ENCODE measurements at places on chromosomes 5 and 9. TPM values are rescaled to one million over a fixed set of nuclear protein-coding genes. Genes with fewer than 3 reads are reported as not detected.

The GPR151 gene
- polyA plus RNA-seq: not detected

The SLC36A3 gene
- not detected for polyA plus RNA-seq

The PRDM9 gene
- polyA plus RNA-seq: not detected

The IL3 gene
- polyA plus RNA-seq: not detected

The IFNK gene
- not detected for polyA plus RNA-seq

The CBY3 gene
- polyA plus RNA-seq: not detected

The GPR150 gene
- not detected for polyA plus RNA-seq

The SLC36A2 gene
- not detected for polyA plus RNA-seq

The LCN10 gene
- polyA plus RNA-seq: 2.1 TPM

The ESM1 gene
- polyA plus RNA-seq: 1.9 TPM

The PCDHA1 gene
- not detected for polyA plus RNA-seq

The SPINK6 gene
- polyA plus RNA-seq: not detected

The IFNB1 gene
- not detected for polyA plus RNA-seq

The CCNI2 gene
- polyA plus RNA-seq: not detected

The ARL14EPL gene
- polyA plus RNA-seq: not detected

The BARHL1 gene
- not detected for polyA plus RNA-seq

- no peaks in the 10 kb centered on the region for H3K4me1 ChIP-seq
- H3K36me3 ChIP-seq: no peaks in the 10 kb centered on the region
- no peak overlapping the region for H3K27ac ChIP-seq
- no peaks in the 10 kb centered on the region for H3K27me3 ChIP-seq
- DNase-seq: peak; percentile 78
Measured at GRCh38 chr9:130995086-130996011, 13.6 kb upstream of the LAMC3 start.

DNA sequence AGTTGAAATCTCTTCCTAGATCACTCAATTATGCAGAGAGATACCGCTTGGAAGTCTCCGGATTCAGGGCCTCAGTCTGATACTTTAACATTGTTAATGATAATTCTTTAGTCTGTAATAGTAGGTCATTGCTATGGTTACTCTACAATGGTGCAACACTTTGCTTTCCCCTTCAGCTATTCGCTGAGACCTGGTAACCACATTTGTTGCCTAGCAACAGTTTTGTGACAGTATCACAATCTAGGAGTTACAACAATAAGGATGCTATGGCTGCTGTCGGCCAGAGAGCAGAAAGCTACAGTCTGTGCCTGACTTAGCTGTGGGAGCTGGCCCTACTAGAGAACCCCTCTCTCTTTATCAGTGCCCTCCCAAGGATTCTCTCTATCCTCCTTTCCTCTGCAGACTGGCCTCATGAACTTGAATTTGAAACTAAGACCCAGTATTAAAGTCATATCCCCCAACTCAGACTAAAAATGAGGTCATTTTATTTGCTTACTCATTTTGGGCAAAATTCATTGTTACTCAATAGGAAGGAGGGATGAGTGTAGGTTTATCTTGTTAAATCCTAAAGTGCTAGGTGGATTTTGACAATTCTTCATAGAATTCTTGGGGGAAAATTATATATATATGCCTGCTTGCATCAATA, 39.3 kb downstream of the NR2F1 start:
- no peaks in the 10 kb centered on the region for H3K27me3 ChIP-seq
- H3K4me3 ChIP-seq: no peak overlapping the region
- no peak overlapping the region for H3K27ac ChIP-seq
- no peaks in the 10 kb centered on the region for H3K4me1 ChIP-seq
- H3K36me3 ChIP-seq: no peaks in the 10 kb centered on the region

- no peak overlapping the region for H3K27ac ChIP-seq
- no peaks in the 10 kb centered on the region for H3K27me3 ChIP-seq
- H3K4me3 ChIP-seq: no peak overlapping the region
- H3K4me1 ChIP-seq: no peaks in the 10 kb centered on the region
Measured at GRCh38 chr5:103674739-103675138, 112.2 kb upstream of the NUDT12 start.

DNA sequence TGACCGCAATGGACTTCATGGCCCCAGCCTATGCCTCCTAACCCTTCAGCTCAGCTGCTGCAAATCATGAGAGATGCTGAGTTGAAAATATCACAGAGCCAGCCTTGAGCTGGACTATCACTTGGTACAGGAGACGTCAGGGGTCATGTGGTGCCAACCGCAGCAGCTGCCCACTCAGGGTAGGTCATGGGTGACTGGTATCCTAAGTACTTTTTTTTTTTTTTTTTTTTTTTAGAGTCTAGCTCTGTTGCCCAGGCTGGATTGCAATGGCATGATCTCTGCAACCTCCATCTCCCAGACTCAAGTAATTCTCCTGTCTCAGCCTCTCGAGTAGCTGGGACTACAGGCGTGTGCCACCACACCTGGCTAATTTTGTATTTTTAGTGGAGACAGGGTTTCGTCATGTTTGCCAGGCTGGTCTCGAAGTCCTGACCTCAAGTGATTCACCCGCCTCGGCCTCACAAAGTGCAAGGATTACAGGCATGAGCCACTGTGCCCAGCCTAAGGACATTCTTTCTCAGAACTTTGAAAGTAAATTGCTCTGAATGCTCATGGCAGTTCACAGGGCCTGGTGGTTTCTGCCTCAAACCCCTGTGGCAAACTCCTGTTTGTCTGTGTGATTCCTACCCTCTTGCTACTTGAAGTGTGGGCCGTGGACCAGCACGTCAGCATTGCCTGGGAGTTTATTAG, 21.3 kb downstream of the WWC1 start:
- H3K36me3 ChIP-seq: no peaks in the 10 kb centered on the region
- no peak overlapping the region for H3K4me3 ChIP-seq
- H3K4me1 ChIP-seq: no peaks in the 10 kb centered on the region
- H3K27ac ChIP-seq: no peak overlapping the region

DNA sequence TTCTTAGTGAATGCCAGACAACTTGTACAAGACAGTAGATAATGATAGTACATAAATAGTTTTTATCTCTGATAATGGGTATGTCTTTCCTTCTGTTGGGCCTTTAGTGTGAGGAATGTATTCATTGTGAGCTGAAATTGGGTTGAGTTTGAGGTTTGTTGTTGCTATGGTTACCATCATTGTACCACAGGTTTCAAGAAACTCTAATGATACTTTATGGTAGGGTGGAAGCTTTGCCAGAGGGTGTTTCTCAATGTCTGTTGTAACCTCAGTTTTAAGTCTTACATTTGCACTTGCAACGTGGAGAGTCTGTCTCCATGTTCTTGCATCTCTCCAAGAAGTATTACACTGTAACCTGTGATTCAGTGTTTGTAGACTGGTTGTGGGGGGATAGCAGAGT, 1550.1 kb downstream of the MAT2B start:
- no peak for DNase-seq
- H3K4me3 ChIP-seq: no peak overlapping the region
- H3K36me3 ChIP-seq: no peaks in the 10 kb centered on the region
- H3K27ac ChIP-seq: no peak overlapping the region
- no peaks in the 10 kb centered on the region for H3K4me1 ChIP-seq

- no peak overlapping the region for H3K4me3 ChIP-seq
- no peak overlapping the region for H3K27ac ChIP-seq
- H3K36me3 ChIP-seq: no peaks in the 10 kb centered on the region
- DNase-seq: no peak
- no peaks in the 10 kb centered on the region for H3K27me3 ChIP-seq
- H3K4me1 ChIP-seq: no peaks in the 10 kb centered on the region
Measured at GRCh38 chr9:87249029-87249428, 248.6 kb upstream of the DAPK1 start.

GRCh38 chr9:105432247-105432842, 15.5 kb upstream of the FSD1L start:
- H3K27ac ChIP-seq: no peak overlapping the region
- DNase-seq: no peak
- H3K27me3 ChIP-seq: no peaks in the 10 kb centered on the region
- H3K4me1 ChIP-seq: no peaks in the 10 kb centered on the region

DNA sequence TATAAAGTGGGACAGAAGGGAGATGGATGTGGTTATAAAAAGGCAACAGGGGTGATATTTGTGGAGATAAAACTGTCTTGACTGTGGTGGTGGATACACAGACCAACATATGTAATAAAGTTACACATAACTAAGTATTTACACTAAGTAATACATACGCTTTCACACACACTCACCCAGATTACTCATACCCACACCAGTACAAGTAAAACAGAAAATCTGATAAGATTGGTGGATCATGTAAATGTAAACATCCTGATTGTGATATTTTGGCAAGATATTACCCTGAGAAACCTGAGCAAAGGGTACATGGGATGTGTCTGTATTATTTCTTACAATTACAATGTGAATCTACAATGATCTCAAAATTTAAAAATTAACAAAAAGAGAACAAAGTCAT, 53.3 kb upstream of the SLIT3 start:
- no peaks in the 10 kb centered on the region for H3K27me3 ChIP-seq
- no peak for DNase-seq
- H3K4me3 ChIP-seq: no peak overlapping the region
- H3K4me1 ChIP-seq: no peaks in the 10 kb centered on the region
- no peak overlapping the region for H3K27ac ChIP-seq
- no peaks in the 10 kb centered on the region for H3K36me3 ChIP-seq

GRCh38 chr5:9832921-9833320, 202.8 kb upstream of the TAS2R1 start:
- H3K27ac ChIP-seq: no peak overlapping the region
- H3K36me3 ChIP-seq: no peaks in the 10 kb centered on the region
- no peak for DNase-seq

DNA sequence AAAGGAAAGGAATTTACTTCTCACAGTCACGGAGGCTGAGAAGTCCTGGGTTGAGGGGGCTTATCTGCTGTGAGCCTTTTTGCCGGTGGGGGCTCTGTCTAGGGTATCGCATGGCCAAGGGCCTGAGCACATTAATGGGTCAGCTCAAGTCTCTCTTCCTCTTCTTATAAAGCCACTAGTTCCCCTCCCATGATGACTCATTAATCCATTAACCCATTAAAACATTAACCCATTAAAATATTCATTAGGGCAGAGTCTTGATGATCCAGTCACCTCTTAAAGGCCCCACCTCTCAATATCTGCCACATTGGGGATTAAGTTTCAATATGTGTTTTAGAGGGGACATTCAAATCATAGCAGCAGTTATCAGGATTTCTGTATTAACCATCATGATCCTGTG, 406.3 kb downstream of the SPOCK1 start:
- no peak overlapping the region for H3K27ac ChIP-seq
- no peaks in the 10 kb centered on the region for H3K4me1 ChIP-seq
- no peak overlapping the region for H3K4me3 ChIP-seq
- H3K27me3 ChIP-seq: no peaks in the 10 kb centered on the region
- no peaks in the 10 kb centered on the region for H3K36me3 ChIP-seq

GRCh38 chr5:3429962-3430361, 165.7 kb upstream of the IRX1 start:
- no peak overlapping the region for H3K4me3 ChIP-seq
- H3K4me1 ChIP-seq: peaks cover 2% of the 10 kb centered on the region
- DNase-seq: no peak
- H3K36me3 ChIP-seq: no peaks in the 10 kb centered on the region
- H3K27ac ChIP-seq: no peak overlapping the region

- H3K27me3 ChIP-seq: no peaks in the 10 kb centered on the region
- H3K4me3 ChIP-seq: no peak overlapping the region
- H3K27ac ChIP-seq: peak overlapping the region; percentile 22
Measured at GRCh38 chr9:95110921-95111525, 206.5 kb downstream of the FANCC start.

- no peak overlapping the region for H3K4me3 ChIP-seq
- no peak overlapping the region for H3K27ac ChIP-seq
- no peaks in the 10 kb centered on the region for H3K27me3 ChIP-seq
- DNase-seq: no peak
- H3K4me1 ChIP-seq: no peaks in the 10 kb centered on the region
Measured at GRCh38 chr9:92266486-92266885, 27.0 kb downstream of the IARS1 start.

GRCh38 chr5:1000329-1000728, 8.3 kb upstream of the NKD2 start:
- no peaks in the 10 kb centered on the region for H3K4me1 ChIP-seq
- H3K36me3 ChIP-seq: no peaks in the 10 kb centered on the region
- H3K27ac ChIP-seq: no peak overlapping the region
- no peaks in the 10 kb centered on the region for H3K27me3 ChIP-seq

GRCh38 chr5:38556088-38556598, 303 bp downstream of the LIFR start:
- H3K36me3 ChIP-seq: no peaks in the 10 kb centered on the region
- peaks cover 2% of the 10 kb centered on the region for H3K4me1 ChIP-seq
- no peaks in the 10 kb centered on the region for H3K27me3 ChIP-seq
- peak overlapping the region; percentile 51 for H3K4me3 ChIP-seq
- no peak for DNase-seq

GRCh38 chr5:168135897-168136296, 155.5 kb upstream of the WWC1 start:
- H3K4me1 ChIP-seq: no peaks in the 10 kb centered on the region
- no peak overlapping the region for H3K27ac ChIP-seq
- H3K36me3 ChIP-seq: no peaks in the 10 kb centered on the region
- peaks cover 5% of the 10 kb centered on the region for H3K27me3 ChIP-seq
- no peak for DNase-seq
- no peak overlapping the region for H3K4me3 ChIP-seq

DNA sequence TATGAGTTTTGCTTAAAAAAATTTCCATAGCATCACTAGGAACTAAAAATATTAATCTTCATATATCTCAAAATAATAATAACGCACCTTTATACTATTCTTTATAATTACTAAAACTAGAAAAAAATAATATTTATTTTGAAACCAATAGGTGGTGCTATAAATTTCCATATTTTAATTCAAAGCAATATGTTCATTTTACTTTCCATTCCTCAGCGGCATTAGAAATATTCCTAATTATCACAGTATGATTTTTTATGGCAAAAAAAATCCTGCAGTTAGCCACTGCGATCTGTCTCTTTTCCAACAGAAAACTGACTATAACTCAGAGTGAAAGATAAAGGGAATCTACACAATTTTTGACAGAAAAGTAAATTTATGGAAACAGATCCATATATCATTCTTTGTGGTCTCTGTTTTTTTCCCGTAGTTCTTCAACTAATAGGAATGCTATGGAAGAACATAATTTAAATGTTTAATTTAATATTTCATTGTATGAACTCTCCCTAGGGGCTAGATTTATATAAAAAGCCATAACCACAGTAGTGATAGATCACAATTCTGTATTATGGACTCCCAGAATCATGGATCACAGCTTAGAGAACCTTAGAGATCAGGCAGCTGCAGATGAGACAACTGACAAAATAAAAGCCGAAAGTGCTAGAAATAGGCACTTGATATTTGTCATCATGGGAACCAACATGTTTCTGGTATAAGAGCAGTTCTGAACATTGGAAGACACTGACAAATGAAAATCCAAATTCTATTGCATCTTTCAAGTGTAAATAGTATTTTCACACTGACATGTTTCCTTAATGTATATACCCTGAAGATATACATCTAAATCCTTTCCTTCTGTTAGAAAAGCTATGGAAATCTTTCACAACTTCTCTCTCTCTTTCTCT, 167.7 kb upstream of the MPDZ start:
- no peak overlapping the region for H3K27ac ChIP-seq
- H3K4me1 ChIP-seq: peaks cover 2% of the 10 kb centered on the region
- DNase-seq: no peak
- no peak overlapping the region for H3K4me3 ChIP-seq
- H3K27me3 ChIP-seq: no peaks in the 10 kb centered on the region

- no peaks in the 10 kb centered on the region for H3K36me3 ChIP-seq
Measured at GRCh38 chr5:153619771-153620170, 129.3 kb downstream of the GRIA1 start.

GRCh38 chr9:1604942-1605560, 410.1 kb upstream of the SMARCA2 start:
- no peak overlapping the region for H3K27ac ChIP-seq
- H3K4me1 ChIP-seq: no peaks in the 10 kb centered on the region
- no peaks in the 10 kb centered on the region for H3K36me3 ChIP-seq
- no peak overlapping the region for H3K4me3 ChIP-seq
- no peak for DNase-seq
